Ammon's horn (tissue), 1 donor: ENCODE measurements at places on chromosomes 1 and 21.

DNA sequence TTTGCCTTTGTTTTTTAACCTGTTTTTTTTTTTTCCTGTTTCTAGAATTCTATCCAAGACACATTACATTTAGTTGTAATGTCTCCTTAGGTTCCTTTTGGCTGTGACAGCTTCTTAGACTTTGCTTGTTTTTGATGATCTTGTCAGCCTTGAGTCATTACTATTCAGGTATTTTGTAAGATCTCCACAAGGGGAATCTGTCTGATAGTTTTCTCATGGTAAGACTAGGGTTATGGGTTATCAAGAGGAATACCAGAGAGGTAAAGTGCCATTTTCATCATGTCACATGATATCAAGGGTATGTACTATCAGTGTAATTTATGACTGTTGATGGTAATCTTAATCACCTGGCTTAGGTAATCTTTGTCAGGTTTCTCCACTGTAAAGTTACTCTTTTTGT is 99.1 kb upstream of the GFI1 start:
- DNase-seq, result no peak

- no peak for DNase-seq
These were observed 1.2 kb downstream of the OR2T1 start for GRCh38 chr1:248404024-248404423.

- no peak for DNase-seq
These were observed 36.5 kb upstream of the DENND1B start for GRCh38 chr1:197811769-197812168.

- no peak for DNase-seq
These were observed 105.5 kb downstream of the ABCA4 start for GRCh38 chr1:94015489-94015817.

- no peak for DNase-seq
These were observed 37.6 kb downstream of the PARP1 start for GRCh38 chr1:226370144-226370923.

GRCh38 chr1:24235921-24236788 is 49.1 kb upstream of the IFNLR1 start:
- DNase-seq, result no peak

GRCh38 chr1:97053268-97053667 is 331.7 kb downstream of the PTBP2 start:
- DNase-seq, result no peak

DNA sequence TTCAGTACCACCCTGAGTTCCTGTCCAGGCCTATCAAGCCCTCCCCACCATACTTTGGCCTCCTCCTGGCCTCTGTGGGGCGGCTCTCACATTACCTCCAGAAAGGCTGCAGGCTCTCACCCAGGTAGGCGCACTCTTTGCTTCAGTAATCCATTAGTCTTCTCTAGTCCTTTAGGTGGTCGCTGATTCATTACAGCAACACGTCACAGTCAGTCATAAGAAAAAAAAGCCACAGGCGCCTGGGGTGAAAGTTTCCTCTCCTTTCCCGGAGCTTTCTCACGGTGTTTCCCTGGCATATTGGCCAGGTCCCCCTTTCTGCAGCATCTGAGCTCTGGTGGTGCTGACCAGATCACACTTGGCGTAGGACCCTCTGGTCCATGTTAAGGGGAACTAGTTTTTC is 12.1 kb downstream of the SLFNL1 start:
- DNase-seq, result no peak

GRCh38 chr21:27149034-27149433 is 182.1 kb upstream of the ADAMTS5 start:
- DNase-seq, result no peak

DNA sequence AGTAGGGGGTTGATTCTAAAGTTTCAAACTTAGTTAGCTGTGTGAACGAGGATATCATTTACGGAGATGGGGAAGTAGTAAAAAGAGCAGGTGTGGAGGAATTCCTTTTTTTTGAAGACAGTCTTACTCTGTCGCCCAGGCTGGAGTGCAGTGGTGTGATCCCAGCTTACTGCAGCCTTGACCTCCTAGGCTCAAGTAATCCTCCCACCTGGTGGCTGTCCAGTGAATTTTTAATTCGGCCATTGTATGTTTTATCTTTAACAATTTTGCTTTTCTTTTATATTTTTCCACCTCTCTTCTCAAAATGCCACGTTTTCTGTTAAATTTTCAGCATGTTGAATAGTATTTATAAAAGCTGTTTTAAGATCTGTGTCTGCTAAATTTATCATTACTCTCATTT is 12.3 kb upstream of the CENPF start:
- DNase-seq, result no peak

DNA sequence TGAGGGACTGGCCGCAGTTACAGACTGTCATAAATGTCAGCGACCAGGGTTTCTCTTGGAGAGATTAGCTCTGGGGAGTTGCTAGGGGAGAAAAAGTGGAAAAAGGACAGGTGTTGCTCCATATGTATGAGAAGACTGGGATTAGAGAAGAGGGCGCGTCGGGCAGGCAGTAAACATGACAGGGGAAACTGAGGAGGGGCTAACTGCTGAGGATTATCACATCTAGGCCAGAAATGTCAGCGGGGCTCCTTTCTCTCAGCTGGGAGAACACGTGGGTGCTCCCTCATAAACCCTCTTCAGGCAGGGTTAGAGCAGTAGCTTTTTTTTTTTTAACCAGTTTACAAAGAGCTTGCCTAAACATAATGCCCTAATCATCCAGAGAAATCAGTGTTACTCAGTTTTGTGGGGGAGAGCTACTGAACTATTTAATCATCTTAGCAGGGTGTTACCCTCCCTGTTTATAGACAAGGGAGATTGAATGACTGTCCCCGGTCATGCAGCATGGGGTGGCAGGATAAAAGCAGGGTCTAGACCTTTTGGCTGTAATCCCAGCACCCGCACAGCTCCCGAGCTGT is 35.2 kb downstream of the ELAPOR1 start:
- no peak for DNase-seq

DNA sequence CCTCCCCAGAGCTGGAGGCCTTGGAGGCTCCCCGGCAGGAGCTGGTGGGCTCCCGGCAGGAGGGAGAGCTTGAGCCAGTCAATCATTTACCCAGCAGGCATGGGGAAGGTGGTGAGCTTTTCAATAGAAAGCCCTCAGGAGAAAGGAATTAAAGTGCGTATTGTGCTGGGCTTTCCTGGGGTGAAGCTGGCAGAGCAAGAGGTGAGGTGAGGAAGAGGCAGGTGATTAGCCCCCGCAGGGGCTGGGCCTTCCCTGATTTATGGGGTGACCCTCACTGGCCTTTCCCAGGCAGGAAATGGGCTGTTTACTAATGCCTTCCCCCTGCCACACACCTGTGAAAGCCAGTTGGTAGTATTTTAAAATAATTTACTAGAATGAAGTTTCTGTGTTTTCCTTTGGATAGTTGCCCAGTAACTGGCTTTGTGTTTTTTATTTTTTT is 25.8 kb downstream of the CLDN14 start:
- DNase-seq, result no peak

GRCh38 chr1:197465528-197466327 is 197.7 kb downstream of the CRB1 start:
- DNase-seq, result no peak

DNA sequence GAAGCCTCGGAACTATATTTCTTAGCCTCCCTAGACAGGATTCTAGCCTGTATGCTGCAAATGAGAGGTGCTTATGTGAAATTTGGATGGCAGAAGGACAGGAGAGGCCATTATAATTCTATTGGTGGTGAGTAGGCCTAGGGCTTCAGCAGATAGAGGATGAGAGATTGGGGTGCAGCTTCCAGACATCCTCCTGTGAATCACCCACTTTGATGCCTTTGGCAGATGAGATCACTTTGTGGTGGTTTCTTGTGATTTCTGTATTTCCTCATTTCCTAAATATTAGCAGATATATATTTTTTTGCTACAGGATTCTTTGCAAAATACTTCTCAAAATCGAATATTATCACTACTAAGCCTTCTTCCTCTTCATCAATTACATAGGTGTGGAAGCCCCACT is 37.3 kb downstream of the MFSD2A start:
- no peak for DNase-seq

DNA sequence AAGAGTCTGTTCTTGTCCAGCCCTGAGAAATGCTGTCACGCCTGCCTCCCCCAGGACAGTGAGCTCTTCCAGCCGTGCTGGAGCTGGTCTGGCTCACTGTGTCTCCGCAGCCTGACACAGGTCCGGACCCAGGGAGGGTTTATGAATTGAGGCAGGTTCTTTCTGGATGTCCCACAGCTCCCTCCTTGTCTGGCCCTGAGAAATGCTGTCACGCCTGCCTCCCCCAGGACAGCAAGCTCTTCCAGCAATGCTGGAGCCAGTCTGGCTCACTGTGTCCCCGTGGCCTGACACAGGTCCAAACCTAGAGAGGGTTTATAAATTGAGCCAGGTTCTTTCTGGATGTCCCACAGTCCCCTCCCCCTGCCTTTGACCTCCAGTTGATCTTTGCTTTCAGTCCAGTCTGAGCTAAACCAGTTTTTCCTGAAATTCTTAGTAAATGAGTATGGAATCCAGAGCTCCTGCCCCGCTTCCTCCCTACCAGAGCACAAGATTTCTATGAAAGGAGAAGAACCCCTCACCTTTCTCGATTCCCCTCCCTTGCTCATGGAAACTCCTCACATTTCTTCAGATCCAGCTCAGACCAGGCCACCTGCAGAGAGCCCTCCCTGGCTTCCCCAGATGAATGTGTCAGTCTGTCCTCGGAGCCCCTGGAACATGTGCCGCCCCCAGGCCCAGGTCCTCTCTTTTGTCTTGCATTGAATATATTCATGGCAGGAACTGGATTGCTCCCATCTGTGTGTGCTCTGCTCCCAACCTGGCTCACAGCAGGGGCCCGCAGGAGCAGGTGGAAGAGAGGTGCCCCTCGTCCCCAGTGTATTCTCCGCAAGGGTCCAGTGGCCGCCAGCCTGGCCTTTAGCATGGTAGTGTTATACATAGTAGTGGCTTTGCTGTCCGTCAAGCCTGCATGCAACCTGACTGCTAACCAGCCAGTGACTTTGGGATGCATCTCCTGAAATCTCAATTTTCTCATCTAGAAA is 116.3 kb downstream of the EPHB2 start:
- DNase-seq, result no peak

DNA sequence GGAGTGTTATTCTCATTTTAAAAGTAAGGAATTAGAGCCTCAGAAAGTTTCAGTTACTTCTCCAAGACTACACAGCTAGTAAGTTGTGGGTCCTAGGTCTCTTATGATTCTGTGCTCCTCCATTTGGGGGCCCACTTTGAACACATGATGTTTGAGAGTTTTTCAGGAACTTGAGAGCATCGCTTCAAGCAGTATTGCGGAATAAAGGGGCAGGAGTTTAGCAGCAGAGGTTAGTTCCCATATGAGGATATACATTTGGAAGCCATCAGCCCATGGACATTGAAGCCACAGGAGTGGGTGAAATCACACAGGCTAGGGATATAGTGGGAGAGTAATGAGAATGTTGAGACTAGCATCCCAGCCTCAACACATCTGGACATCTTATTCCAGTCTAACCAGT is 143.2 kb downstream of the RASAL2 start:
- DNase-seq, result no peak

GRCh38 chr1:230709619-230710542 is 4.0 kb downstream of the AGT start:
- DNase-seq, result no peak

DNA sequence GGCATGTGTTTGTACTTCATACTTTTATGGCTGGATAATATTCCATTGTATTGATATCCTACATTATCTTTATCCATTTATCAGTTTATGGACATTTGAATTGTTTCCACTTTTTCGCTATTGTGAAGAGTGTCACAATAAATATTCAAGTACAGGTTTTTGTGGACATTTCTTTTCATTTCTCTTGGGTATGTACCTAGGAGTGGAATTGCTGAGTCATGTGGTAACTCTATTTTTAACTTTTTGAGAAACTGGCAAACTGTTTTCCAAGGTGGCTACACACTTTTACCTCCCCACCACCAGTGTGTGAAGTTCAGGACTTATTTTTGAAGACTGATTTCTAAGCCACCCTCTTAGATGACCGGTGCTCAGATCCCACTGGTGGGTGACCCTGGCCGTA is 39.0 kb upstream of the DSCAM start:
- DNase-seq, result no peak

- no peak for DNase-seq
These were observed 18.1 kb upstream of the AK5 start for GRCh38 chr1:77263708-77264107.

DNA sequence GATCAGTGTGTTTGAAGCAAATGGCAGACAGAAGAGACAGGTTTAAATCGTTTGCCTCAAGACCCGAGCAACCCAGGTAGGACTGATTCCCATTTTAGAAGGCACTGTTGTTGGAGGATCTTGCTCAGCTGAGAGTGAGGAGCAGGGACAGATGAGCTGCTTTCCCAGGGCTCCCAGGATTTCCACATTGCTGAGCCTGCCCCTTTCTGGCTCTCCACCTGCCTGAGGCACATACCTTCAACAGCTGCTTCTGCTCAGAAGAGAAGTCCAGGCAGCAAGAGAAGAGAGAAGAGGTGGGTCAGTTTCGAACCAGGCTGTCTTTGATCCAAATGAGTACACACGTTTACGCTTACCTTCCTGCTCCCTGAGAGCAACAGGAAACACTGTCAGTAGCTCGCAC is 5.7 kb downstream of the TNNT2 start:
- no peak for DNase-seq

- DNase-seq, result no peak
These were observed 5.7 kb downstream of the ZNF691 start for GRCh38 chr1:42851960-42852607.
